ENCODE measurements at places on chromosomes 11 and 22.

DNA sequence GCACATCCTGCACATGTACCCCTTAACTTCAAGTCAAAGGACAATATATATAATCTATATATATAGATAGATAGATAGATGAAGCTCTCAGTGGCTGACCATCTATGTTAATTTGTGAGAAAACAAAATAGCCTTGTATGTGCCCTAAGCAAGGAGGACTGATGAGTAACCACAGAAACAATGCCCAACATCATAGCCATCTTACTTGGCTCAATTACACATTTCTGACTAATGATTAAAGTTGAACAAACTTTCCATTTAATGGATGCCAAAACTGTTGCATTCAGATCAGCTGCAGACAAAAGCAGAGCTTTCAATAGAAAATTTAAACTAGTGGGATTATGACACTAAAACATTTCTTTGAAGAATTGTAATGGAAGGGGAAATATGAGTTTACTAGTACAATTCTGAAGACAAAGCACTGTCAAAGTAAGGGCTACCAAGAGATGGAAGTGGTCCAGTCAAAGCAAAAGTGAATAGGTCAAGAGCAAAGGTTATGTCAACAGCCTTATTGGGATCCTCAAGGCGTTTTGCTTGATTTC is 1188.2 kb upstream of the RAG2 start:
- no peak for DNase-seq

DNA sequence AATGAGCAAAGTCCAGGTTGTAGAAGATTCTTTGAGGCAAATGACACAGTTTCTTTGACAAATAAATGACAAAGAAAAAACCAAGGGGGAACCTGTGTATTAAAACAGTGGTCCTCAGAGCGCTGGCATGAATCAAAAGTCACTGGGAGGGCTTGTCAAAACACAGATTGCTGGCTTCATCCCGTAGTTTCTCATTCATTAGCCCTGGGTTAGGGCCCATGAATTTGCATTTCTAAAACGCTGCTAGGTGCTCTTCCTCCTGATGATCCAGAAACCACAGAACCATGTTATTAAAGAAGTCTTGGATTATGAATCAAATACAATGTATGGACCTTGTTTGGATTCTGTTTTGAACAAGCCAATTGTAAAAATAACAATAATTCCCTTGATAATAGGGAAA is 92.7 kb downstream of the YAP1 start:
- DNase-seq: no peak

- no peak for DNase-seq
Measured at GRCh38 chr11:101034076-101034475, 95.5 kb downstream of the PGR start.

GRCh38 chr11:77046060-77046501 is 11.9 kb downstream of the B3GNT6 start:
- DNase-seq: peak; percentile 53

GRCh38 chr11:132751516-132752250 is 780.6 kb downstream of the OPCML start:
- no peak for DNase-seq

- DNase-seq: peak; percentile 55
Measured at GRCh38 chr11:66443602-66444001, 5.0 kb upstream of the MRPL11 start.

DNA sequence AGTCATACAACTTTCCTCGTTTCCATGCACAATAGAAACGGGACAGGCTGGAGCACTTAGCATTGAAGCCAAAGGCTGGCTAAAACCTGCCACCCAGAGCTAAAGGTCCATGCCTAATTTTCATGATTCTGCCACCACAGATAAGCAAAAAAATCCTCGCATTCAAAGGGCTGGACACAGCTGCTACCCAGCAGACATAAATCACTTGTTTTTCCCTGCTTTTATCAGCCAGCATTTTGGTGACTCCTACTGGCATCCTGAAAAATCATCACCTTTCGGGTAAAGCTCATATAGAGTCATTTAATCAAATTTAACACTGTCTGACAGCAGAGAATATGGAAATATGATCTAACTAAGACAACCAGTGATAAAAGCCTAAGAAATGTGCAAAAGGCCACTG is 37.9 kb downstream of the ALG9 start:
- no peak for DNase-seq

GRCh38 chr11:103601225-103601846 is 435.1 kb upstream of the DDI1 start:
- DNase-seq: peak; percentile 71

DNA sequence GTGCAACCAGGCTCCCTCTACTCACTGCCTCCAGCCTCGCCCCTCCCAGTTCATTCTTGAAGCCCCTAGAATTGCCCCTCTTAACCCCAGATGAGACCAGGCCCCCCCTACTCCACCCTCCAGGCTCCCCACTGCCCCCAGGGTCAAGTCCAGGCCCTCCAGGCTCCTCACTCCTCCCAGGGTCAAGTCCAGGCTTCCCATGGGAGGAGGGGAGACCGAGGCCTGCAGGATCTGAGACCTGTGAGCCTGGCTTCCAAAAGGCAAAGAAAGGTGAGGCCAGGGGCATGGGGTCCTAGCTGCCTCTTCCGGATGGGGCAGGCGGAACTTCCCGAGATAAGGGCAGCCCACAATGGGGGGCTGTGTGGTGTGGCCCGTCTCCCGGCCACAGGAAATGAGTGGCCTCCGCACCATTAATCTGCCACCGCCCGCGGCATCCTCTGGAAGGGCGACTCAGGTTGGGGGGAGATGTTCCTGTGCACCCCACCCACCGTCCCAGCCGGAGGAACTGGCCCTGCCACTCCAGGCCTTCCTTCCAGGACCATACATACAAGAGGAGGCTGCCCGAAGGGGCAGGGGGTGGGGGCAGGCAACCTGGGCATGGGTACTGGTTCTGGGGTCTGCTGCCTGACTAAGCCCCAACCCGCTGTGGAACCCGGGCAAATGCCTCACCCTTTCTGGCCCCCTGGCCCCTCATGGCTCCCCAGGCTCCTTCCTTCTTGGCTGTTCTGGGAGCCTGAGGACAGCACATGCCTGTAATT is 35.1 kb upstream of the WNT11 start:
- no peak for DNase-seq

DNA sequence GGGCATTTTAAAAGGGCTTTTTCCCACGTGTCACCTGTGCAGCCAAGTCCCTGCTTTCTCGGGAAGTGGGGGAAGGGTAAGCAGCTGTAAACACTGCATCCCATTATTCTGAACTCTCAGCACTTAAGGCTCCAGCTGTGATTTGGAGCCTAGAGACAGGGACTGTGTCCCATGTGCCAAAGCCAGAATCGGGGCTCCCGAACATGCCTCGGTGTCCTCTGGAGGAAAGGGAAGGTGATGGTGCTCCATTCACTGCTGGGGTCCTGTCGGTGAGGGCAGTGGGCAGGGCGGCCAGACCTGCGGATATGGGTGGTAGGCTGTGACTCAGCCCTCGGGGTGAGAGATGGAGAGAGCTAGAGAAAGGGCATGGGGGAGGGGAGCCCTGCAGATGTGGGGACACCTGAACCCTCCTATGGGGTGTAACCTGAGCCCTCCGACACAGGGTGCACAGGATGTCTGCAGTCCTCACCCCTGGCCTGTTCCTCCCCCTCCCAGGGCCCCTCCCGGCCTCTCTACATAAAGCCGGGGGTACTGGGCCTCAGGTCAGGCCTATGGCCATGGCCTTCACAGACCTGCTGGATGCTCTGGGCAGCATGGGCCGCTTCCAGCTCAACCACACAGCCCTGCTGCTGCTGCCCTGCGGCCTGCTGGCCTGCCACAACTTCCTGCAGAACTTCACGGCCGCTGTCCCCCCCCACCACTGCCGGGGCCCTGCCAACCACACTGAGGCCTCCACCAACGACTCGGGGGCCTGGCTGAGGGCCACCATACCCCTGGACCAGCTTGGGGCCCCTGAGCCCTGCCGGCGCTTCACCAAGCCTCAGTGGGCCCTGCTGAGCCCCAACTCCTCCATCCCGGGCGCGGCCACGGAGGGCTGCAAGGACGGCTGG is 31.8 kb downstream of the CAPN1 start:
- peak; percentile 90 for DNase-seq

- DNase-seq: no peak
Measured at GRCh38 chr11:61356706-61357105, 5.0 kb downstream of the CYB561A3 start.

DNA sequence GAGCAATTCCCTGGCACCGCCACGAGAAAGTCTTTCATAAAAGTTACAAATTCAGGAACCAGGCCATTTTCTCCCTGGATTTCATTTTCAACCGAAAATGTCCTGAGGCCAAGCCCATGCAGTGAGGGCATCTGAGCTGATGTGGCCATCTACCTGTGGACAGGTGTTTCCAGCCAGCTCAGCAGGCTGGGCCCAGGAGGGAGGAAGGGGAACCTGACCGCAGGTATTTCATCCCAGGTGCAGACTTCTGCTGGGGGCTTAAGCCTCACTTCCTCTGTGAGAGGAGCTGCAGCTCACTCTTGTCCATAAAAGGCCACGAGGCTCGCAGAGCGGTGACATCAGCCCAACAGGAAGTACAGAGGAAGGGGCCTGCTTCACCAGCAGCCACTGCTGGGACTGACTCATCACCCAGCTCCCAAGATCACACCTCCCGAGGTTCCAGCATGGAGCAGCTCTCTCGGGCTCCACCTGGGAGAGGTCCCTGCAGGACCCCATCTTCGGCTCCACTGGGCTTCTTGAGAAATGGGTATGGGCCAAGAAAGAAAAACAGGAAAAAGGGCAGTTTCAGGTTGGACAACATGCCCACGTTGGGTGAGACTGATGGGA is 56.4 kb downstream of the MYH9 start:
- peak; percentile 99 for DNase-seq

DNA sequence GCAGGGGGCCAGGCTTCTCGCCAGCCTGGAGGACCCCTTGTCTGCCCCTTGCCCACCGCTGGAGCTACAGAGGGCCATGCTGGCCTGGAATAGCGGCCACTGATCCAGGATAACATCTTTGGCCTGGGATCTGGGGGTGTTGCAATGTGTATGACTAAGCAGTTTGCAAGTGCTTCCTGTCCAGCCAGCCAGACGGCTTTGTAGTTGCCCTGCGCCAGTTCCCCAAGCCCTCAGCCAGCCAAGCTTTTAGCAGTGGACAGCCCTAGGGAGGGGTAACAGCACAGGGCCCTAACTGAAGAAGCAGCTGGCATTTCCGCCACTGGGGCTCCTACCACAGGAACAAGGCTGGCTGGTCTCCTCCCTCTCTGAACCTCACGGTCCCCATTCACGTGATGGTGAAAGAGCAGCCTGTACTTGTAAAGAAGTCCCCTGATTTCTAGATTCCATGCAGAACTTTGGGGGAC is 32.1 kb downstream of the UQCR10 start:
- DNase-seq: peak; percentile 83

DNA sequence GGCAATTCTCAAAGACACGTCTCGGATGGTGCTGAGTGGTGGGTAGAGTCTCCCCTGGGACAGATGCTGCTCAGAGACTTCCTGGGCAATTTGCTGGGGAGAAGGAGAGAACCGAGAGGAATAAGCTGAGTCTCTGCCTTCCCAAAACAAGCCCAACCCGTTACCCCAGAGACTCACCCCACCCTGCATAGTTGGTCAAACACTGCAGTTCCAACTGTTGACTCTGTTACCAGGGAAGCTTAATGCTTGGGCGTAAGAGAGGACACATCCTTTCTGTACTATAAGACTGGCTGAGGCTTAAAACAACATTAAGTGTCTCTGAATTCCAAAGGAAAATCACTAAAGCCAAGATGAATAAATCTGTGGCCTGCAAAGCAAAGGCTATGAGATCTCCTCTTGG is 68.1 kb downstream of the CCDC81 start:
- no peak for DNase-seq

GRCh38 chr22:43731988-43732387 is 80.1 kb downstream of the EFCAB6 start:
- DNase-seq: no peak

DNA sequence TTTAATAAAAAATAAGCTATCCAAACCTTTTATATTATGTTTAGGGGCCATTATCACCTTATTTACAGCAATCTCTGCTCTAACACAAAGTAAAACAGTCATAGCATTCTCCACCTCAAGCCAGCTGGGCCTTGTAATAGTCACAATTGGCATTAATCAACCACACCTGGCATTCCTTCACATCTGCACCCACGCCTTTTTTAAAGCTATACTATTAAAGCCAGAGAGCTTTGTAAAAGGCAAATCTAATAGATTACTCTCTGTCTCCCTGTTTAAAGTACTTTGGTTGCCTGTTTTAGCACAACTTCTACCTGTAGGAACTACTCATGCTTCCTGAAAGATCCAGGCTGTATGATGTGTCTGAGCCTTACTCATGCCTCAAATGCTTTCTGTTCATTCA is 113.1 kb downstream of the CSNK2A3 start:
- no peak for DNase-seq

- DNase-seq: no peak
Measured at GRCh38 chr11:20611892-20612291, 12.5 kb downstream of the SLC6A5 start.

DNA sequence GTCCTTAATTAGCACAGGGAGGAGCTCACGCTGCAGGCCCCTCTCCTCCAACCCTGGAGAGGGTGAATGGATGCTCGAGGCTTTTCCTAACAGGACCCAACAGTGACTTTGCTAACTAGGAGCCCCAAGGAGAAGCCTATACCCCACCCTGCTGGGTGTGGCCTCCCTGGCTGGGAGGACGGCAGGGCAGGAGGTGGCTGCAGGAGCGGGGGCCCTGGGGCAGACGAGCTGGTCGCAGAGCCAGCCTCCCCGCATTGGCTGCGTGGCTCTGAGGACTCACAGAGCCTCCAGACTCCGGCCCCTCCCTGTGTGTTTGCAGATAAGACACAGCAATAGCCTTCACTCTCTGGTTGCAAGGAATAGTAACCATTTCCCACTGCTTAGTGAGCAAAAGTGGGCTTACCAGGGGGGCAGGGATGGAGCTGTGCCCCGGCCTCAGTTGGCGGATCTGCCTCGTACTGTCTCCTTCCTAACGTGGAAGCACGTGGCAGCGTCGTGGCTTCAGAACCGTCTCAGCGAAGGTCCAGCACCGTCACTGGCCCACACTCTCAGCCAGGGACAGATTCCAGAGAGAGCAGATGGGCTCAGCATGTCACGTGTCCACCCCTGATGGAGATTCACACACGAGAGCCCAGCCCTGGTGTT is 1087.5 kb downstream of the BRD1 start:
- DNase-seq: no peak

DNA sequence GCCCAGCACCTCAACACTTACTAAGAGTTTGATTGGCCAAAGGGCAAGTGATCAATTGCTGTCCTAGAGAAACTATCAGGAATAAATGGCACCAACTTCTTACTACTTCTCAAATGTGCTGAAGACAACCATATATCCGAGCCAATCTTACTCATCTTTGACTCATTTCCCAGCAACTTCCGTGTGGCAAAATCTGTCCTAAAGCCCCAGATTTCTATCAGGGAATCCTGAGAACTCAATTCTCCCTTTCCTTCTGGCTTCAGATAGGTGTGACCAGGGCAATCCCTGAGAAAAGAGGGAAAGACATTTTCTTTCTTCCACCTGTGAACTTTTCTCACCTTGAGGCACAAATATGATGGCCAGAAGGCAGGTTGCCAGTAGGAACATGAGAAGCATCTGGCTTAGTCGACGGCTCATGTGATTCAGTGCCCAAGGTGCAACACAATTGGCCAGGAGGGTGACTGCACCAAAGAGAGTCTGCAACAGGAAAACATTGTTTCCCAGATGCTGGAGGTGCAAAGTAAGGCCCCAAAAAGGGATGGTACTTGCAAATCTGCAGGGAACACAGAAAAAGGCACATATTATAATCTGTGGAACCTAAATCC is 21.8 kb upstream of the SLC22A24 start:
- DNase-seq: no peak

GRCh38 chr22:46525389-46526243 is 11.8 kb downstream of the CELSR1 start:
- no peak for DNase-seq

- DNase-seq: no peak
Measured at GRCh38 chr11:4138497-4138896, 43.9 kb downstream of the RRM1 start.

Measured in SW480 (cell line).